ENCODE measurements at places on chromosomes 12 and 14. TPM values are rescaled to one million over a fixed set of nuclear protein-coding genes. Genes with fewer than 3 reads are reported as not detected.

GRCh38 chr14:37932008-37932407 is 275.7 kb upstream of the SSTR1 start:
- no peak for DNase-seq

DNA sequence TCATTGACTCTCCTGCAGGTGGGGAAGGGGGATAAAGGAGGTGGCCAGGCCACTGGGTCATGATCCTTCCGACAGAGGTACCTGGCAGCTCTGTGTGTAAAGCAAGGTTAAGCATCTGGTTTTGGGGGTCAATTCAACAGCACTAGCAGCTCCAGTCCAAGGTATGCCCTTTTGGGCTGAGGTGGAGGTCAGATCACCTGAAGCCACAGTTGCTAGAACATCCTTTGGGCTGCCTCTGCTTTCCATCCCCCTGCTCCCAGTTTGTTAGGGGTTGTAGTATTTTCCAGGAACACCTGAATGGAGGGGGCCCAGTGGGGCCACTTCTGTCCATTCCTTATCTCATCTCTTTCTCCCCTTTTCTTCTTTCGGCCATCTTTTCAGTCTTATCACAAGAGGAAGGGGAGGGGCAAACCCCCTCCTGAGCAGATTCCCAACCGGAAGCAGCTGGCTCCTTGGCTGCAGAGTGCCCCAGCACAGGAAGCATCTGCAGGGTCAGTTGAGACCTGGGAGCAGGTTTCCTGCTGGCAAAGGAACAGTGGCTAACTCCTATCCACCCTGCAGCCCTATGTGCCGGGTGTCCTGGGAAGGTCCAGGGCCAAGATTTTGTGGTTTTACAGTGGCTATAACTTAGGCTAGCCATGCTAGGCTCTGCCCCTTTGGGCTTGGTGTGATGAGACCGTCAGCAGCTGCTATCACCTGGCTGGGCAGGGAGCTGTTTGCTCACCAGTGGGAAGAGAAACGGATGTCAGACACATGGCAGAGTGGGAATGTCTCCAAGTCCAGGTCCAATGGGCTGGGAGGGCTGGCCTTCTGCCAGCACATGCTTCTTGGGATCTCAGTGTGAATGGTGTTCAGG is 40.2 kb downstream of the SH2B3 start:
- peak; percentile 78 for DNase-seq

- DNase-seq: no peak
Measured at GRCh38 chr12:109738209-109738608, 24.6 kb downstream of the FAM222A start.

- no peak for DNase-seq
Measured at GRCh38 chr12:104886418-104887401, 71.4 kb downstream of the SLC41A2 start.

GRCh38 chr12:1510056-1510812 is 84.1 kb downstream of the FBXL14 start:
- no peak for DNase-seq

- DNase-seq: no peak
Measured at GRCh38 chr12:124720681-124721500, 142.8 kb downstream of the SCARB1 start.

DNA sequence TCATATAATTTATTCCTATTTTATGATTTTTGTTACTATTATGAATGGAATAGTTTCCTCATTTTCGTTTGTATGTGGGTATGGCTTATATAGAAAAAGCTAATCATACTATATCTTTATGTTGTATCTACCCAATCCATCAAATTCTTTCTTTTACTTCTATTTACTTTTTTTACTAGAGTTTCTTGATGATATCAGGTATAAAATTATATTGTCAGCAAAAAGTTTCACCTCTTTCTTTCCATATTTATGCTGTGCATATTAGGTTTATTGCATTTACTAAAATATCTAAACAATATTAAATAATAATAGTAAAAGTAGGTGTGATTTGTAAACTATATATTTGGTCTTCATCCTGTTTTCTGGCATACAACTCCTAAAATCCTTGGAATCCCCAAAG is 146.7 kb upstream of the PLXNC1 start:
- DNase-seq: no peak

Gene CLEC6A
- not detected for total RNA-seq

Gene BATF
- total RNA-seq: not detected

Gene SMOC1
- 0.38 TPM for total RNA-seq

Gene CARMIL3
- total RNA-seq: 1.4 TPM

Measured in endothelial cell (in vitro differentiated cells).